ENCODE measurements at places on chromosomes 5 and 9.

GRCh38 chr9:974031-974995 lies 2.1 kb upstream of the DMRT3 start:
- no peak for DNase-seq

DNA sequence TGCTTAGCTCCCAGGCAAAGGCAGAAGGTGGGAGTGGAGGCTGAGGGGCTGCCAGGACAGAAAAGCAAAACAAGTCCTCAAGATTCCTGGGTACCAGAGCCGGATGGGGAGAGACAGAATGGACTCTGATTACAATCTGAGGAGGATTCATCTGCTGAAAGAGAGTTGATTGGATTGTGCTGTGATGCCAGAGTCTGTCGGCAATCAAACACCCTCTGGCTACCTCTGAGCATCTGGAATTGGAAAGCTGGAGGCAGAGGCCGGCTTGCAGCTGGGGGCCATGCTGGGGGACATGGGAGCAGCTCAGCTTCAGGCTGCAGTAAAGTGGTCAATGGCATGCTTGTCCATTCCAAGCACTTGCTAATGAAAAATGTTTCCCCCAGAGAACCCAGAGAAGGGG lies 59.3 kb downstream of the ASTN2 start:
- DNase-seq, result peak; percentile 91

- no peak for DNase-seq
Measured at GRCh38 chr9:132783006-132783405, 95.1 kb downstream of the AK8 start.

DNA sequence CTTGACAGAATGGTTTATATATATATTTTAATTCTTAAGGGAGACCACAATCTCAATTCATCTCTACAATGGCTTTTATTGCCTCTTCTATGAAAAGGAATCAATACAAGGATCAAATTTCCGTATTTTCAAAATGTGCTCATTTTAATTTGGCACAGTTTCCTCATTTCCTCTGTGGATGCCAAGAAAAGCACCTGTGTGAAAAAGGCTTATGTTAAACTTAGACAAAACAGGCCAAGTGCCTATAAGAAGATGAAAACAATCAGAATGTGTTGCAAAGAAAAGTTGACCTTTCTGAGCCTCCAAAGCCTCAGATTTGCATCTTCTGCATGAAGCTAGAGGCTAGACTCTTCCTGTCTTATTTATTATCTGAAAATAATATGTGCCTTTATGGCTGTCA lies 173.7 kb upstream of the SLC12A2 start:
- no peak for DNase-seq

- no peak for DNase-seq
Measured at GRCh38 chr9:35079041-35079425, 709 bp downstream of the FANCG start.

GRCh38 chr9:111348821-111349271 lies 18.8 kb upstream of the OR2K2 start:
- no peak for DNase-seq

DNA sequence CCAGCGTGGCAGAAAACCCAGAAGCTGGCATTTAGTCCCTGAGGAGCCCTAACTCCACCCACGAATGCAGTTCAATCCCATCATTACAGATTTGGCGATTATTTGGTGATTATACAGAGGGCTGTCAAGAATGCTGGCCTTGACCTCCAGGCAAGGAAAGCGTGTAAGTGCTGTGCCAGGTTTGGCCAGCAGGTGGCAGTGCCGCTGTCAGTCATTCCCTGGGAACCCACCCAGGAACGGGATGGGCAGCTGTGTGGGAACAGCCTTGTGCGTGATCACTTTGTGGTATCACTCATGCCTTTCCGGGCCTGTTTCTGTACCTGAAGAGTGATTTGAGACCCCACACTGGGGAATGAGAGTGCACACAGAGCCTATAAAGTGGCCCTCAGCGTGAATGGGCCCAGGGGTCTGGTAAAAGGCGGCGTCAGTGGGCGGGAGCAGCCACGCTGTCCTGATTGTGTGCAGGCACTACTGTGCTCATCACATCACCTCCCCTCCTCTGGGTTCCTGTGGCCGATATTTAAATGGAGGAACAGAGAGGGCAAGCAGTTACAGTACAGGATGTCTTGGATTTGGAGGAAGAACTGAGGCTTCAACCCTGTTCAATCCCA lies 215.6 kb downstream of the ROR2 start:
- peak; percentile 20 for DNase-seq
